ENCODE measurements at places on chromosomes 1 and 21.

DNA sequence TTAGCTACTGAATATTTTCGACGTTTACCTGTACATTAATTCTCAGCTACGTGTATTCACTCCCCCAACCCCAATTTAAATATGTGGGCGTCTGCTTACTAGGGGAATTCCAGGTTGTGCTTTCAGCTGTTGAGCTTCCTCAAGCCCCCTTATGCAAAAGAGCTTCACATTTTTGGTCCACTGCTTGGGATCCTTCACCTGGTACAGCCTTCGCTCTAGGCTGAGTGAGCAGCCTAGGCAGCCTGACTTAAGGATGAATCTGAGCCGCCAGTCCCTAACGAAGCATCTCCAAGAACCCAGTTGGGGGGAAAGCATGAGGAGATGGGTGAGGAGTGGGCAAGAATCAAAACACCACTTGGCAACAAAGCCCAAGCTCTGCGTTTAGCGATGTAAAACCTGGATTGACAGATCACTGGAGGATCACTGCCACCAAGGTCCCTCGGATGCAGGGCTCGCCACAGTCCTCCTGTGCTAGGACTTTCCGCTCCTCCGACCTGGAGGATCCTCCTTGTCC lies 674 bp downstream of the BCL10 start:
- DNase-seq = no peak

DNA sequence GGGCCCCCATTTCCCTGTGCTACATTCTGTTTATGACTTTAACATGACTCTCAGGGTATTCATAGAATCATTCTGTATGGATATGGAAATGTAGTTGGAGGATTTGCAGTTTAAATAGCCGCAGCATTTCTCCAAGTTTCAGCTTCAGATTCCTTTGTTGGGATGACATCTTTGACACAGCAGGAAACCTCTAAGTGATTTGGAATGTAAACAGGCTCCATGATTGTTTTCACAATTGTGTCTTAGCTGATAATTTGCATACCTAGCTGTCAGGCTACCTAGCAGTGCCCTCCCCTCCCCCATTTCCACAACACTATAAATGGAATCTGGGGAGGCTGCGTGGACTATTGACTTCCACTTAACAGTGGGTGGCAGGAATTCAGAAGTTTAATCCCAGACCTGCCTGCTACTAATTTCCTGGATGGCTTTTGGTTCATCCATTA lies 290.2 kb downstream of the HLX start:
- DNase-seq = no peak

DNA sequence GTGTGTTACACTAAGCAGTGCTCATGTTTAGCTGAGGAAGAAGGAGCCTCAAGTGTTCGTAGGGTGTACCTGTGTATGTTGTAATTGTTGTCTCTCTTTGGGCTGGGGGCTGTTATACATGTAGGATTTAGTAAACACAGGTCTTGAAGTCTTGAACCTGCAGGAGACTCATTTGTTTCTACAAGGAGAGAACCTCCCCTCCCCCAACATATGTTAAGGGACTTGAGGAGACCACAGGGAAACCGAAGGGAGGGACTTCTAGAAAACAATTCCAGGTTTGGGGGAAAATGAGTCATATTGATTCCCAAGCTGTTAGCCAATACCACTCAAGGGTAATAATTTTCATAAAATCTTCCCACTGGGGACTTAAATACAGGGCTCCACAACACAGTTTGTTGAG lies 25.0 kb upstream of the AGBL4 start:
- no peak for DNase-seq

DNA sequence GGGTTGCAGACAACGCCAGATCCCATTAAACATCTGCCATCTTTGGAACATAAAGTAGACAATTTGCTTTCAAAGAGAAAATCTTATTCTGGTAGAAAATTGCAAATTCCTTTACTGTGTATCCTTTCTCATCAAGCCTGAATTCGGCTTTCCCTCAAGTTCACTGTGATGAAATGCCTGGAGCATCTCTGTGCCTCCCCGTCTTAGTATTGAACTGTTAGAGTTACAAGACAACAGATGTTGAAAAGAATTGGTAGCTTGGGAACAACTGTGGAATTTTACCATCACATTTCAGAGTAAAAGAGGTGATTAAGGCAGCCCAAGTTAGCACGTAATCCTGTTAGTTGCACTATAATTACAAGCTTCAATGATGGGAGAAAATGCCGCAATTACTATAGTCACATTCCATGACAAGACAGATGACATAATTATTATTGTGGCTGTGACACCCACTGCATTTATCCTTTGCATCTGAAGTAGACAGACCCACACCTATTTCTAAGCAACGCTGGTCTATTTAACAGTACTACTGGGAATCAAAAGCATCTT lies 54.4 kb upstream of the B3GALNT2 start:
- DNase-seq = no peak

DNA sequence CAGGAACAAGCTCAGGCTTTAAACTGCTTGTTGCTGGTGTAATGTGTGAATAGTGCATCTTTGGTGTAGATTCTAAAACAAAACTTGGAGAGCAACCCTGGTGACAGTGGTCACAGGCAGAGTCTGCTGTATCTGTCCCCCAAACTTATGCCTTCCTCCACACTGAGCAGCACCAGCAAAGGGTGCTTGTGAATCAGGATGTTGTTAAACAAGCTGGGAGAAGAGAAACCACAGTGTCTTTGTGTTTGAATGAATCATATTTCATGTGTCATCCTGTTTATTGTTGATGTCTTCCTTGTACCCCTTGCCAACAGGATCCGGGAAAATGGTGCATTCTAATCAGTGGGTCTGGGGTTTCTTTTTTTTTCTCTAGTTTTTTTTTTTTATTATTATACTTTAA lies 91.9 kb upstream of the COG2 start:
- DNase-seq = no peak
